SK-N-SH (cell line): ENCODE measurements at places on chromosomes 12 and 14.

GRCh38 chr14:25836636-25837035 is 761.2 kb downstream of the NOVA1 start:
- no peaks in the 10 kb centered on the region for H3K27me3 ChIP-seq
- H3K4me1 ChIP-seq = peaks cover 10% of the 10 kb centered on the region; the same call in 1 of the 2 replicates
- H3K36me3 ChIP-seq = no peaks in the 10 kb centered on the region
- no peak overlapping the region for H3K27ac ChIP-seq
- DNase-seq = no peak

DNA sequence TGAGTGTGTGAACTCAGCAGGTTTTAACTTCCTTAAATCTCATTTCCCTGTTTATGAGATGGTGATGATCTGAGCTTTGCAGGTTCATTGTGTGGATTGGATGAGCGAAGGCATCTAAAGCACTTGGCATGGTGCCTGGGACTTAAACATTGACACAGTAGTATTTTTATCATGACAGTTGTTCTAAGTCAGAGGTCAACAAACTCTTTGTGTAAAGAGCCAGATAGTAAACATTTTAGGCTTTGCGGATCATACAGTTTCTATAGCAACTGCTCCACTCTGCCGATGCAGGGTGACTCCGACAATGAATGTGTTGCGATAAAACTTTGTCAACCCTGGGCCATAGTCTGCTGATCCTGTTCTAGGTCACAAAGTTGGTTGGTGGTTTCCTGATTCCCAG is 25.2 kb downstream of the SLC24A4 start:
- H3K27ac ChIP-seq = no peak overlapping the region
- no peak for DNase-seq
- peaks cover 95% of the 10 kb centered on the region for H3K27me3 ChIP-seq
- H3K4me3 ChIP-seq = no peak overlapping the region
- no peaks in the 10 kb centered on the region for H3K36me3 ChIP-seq

DNA sequence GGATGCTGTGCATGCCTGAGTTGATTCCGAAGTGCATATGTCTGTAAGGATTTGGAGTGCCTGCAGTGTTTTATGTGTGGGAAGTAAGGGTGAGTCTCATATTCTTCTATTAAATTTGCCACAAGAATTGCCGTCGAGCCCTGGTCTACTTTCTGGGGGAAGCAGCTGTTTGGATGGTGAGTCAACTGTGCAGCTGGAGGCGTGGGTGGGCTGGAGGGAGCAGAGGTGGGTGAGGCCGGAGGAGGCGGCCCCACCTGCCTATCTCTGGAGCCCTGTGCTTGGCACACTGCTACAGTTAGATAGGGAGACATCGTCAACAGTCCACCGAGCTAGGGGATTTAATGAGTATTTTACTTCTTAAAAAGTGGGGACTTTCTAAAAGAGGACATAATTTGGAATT is 9.7 kb downstream of the GLRX5 start:
- peaks cover 30% of the 10 kb centered on the region for H3K36me3 ChIP-seq
- H3K27ac ChIP-seq = no peak overlapping the region; the same call in 1 of the 2 replicates
- no peaks in the 10 kb centered on the region for H3K27me3 ChIP-seq
- no peak overlapping the region for H3K4me3 ChIP-seq
- peaks cover 10% of the 10 kb centered on the region; the same call in 1 of the 2 replicates for H3K4me1 ChIP-seq

DNA sequence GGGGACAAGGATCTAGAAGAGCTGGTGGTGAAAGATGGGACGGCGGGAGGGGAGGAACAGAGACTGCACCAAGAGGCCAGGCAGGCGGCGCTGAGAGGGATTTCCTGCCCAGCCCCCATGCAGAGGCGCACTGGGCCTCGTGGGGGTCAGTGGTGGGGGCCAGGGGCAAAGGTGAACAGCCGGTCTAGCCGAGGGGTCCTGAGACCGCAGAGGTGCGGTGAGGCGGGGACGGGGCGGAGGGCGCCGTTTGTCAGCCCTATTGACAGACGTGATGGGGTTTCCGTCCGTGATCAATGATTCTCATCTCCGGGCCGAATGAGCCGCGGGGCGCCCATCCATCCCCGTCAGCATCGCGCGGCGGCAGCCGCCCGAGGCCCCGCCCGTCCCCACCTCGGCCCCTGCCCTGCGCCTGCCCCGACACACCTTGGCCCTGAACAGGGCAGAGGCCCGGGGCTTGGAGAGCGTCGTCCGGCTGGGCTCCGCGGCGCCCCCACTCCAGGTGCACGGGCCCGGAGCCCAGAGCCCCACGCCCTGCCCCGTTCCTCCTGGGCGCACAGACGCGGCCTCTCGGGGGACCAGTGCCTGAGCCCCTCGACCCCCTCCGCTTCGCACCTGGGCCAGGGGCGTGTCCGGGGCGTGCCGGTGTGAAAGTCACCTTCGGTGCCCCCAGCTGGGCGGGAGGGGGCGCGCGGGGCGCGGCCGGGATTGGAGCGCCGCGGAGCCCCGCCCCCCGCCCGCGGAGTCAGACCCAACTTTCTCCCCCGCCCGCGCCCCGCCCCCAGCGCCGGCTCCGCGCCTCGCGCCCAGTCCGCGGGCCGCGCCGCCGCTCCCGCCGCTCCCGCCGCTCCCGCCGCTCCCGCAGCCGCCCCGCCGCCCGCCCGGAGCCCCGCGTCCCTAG is at the start of gene NXPH4:
Gene NXPH4 (plus strand): TSS at position 781 of the 898 bp plus-strand sequence. CDS start 176 bp downstream, outside the sequence.
- H3K36me3 ChIP-seq = peaks cover 12% of the 10 kb centered on the region; the same call in 1 of the 2 replicates
- no peaks in the 10 kb centered on the region for H3K4me1 ChIP-seq
- no peak within 1 kb of the TSS for H3K27ac ChIP-seq

- no peak overlapping the region for H3K4me3 ChIP-seq
- no peaks in the 10 kb centered on the region for H3K27me3 ChIP-seq
- no peak overlapping the region for H3K27ac ChIP-seq
- DNase-seq = no peak
- H3K4me1 ChIP-seq = peaks cover 2% of the 10 kb centered on the region; the same call in 1 of the 2 replicates
- H3K36me3 ChIP-seq = no peaks in the 10 kb centered on the region
These were observed 60.3 kb downstream of the ARF6 start for GRCh38 chr14:49953196-49953595.

DNA sequence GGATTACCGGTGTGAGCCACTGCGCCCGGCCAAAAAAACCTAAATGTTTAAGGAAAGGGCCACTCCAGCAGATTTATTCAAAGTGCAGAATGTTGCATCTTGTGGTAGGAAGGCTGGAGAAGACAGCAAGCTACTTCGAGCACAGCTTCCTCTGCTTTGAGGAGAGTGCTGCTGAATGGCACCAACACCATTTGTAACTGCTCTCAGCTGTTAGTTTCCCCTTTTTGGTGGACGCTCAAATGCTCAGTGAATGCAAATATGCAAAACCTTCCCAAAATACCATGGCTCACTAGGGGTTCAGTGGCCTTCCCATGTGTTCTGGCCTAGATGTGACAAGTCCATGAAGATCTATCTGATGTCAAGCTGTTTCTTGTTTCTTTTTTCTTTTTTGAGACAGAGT is 2.9 kb upstream of the TDRD9 start:
- H3K27ac ChIP-seq = no peak overlapping the region
- H3K27me3 ChIP-seq = no peaks in the 10 kb centered on the region
- H3K36me3 ChIP-seq = no peaks in the 10 kb centered on the region
- DNase-seq = no peak
- H3K4me1 ChIP-seq = peaks cover 2% of the 10 kb centered on the region; the same call in 1 of the 2 replicates

- no peak for DNase-seq
- peaks cover 19% of the 10 kb centered on the region; the same call in 1 of the 2 replicates for H3K4me1 ChIP-seq
- H3K27ac ChIP-seq = no peak overlapping the region
- no peaks in the 10 kb centered on the region for H3K27me3 ChIP-seq
These were observed 105.2 kb upstream of the ATF7IP start for GRCh38 chr12:14260011-14260993.

GRCh38 chr12:92301356-92301755 is 155.7 kb upstream of the BTG1 start:
- no peaks in the 10 kb centered on the region for H3K36me3 ChIP-seq
- no peak for DNase-seq
- H3K4me1 ChIP-seq = peaks cover 8% of the 10 kb centered on the region
- no peak overlapping the region for H3K27ac ChIP-seq
- no peak overlapping the region for H3K4me3 ChIP-seq

DNA sequence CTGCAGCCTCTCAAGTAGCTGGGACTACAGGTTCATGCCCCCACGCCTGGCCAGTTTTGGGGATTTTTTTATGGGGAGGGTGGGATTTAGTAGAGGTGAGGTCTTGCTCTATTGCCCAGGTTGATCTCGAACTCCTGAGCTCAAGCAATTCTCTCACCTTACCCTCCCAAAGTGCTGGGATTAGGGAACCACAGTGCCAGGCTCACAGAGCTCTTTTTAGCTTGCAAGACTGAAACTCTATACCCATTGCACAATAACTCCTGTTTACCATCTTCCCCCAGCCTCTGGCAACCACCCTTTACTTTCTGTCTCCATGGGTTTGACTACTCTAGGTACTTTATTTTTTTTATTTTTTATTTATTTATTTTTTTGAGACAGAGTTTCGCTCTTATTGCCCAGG is 25.7 kb upstream of the CDK17 start:
- H3K27me3 ChIP-seq = no peaks in the 10 kb centered on the region
- no peak for DNase-seq
- no peak overlapping the region for H3K4me3 ChIP-seq
- peaks cover 22% of the 10 kb centered on the region for H3K4me1 ChIP-seq
- no peaks in the 10 kb centered on the region for H3K36me3 ChIP-seq

- H3K4me3 ChIP-seq = no peak overlapping the region
- H3K4me1 ChIP-seq = 0 out of 2 replicates have a peak, but pooled peaks cover 8% of the 10 kb centered on the region
- no peaks in the 10 kb centered on the region for H3K27me3 ChIP-seq
- no peak for DNase-seq
- no peak overlapping the region for H3K27ac ChIP-seq
- no peaks in the 10 kb centered on the region for H3K36me3 ChIP-seq
These were observed 106.2 kb downstream of the CRACR2A start for GRCh38 chr12:3646561-3647241.

- no peaks in the 10 kb centered on the region for H3K4me1 ChIP-seq
- no peak overlapping the region for H3K27ac ChIP-seq
- no peaks in the 10 kb centered on the region for H3K27me3 ChIP-seq
These were observed 31.0 kb downstream of the JAG2 start for GRCh38 chr14:105137481-105138020.

GRCh38 chr12:42977451-42978230 is 388.1 kb upstream of the PRICKLE1 start:
- no peak overlapping the region for H3K4me3 ChIP-seq
- H3K36me3 ChIP-seq = no peaks in the 10 kb centered on the region
- no peak overlapping the region for H3K27ac ChIP-seq
- no peaks in the 10 kb centered on the region for H3K27me3 ChIP-seq
- no peak for DNase-seq

- no peak overlapping the region for H3K4me3 ChIP-seq
- no peaks in the 10 kb centered on the region for H3K4me1 ChIP-seq
- no peaks in the 10 kb centered on the region; the same call in 1 of the 2 replicates for H3K27me3 ChIP-seq
- no peak overlapping the region for H3K27ac ChIP-seq
These were observed 133.1 kb upstream of the ARID2 start for GRCh38 chr12:45596366-45596765.

- H3K27ac ChIP-seq = no peak overlapping the region
- no peak for DNase-seq
- H3K4me1 ChIP-seq = no peaks in the 10 kb centered on the region
- no peaks in the 10 kb centered on the region for H3K36me3 ChIP-seq
- no peak overlapping the region for H3K4me3 ChIP-seq
These were observed 64.8 kb upstream of the OVCH1 start for GRCh38 chr12:29562110-29562804.

DNA sequence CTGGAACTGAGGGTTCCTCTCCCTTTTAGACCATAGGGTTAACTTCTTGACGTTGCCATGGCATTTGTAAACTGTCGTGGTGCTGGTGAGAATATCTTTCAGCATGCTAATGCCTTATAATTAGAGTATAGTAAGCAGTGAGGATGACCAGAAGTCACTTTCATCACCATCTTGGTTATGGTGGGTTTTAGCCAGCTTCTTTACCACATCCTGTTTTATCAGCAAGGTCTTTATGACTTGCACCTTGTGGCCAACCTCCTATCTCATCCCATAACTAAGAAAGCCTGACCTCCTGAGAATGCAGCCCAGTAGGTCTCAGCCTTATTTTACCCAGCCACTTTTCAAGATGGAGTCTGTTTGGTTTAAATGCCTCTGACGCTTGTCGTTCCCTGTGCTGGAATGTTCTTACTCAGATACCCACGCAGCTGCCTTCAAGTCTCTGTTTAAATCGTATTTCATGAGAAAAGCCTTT is 44.2 kb downstream of the BBS10 start:
- no peaks in the 10 kb centered on the region for H3K4me1 ChIP-seq
- no peaks in the 10 kb centered on the region for H3K27me3 ChIP-seq
- DNase-seq = no peak
- peaks cover 25% of the 10 kb centered on the region for H3K36me3 ChIP-seq
- H3K27ac ChIP-seq = no peak overlapping the region

DNA sequence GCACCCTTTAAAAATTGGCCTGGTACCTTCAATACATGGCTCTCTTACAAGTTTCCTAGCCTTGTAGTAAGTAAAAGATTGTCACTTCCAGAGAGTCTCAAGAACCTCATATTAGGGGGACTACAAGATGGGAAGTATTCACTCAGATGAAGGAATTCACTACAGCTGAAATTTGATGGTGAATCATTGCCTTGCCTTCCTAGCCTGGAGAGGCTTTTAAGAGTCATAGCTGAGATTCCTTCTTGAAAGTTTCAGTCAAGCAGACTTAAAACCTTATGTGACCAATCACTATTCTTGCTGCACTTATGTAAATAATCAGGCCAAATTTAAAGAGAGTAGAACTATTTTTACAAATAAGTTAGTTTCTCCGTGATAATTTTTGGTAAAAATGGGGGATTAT is 451.6 kb downstream of the TRHDE start:
- H3K27me3 ChIP-seq = no peaks in the 10 kb centered on the region
- H3K36me3 ChIP-seq = no peaks in the 10 kb centered on the region

DNA sequence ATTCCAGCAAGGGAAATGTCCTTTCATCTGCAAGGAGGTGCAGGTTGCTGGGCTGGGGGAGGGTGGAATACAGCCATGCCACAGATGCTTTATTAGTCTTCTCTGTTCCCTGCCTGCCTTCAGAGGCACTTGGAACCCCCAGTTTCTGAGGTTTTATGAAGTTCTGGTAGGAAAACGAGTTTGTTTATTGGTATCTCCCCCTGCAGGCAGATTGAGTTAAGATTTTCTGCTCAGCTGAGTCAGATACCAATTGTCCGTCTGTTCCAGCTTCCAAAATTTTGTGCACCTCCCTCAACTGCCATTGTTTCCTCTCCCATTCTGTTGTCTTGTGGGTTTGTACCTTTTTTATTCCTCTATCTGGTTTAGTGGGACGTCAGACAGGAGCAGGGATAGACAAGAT is 155.6 kb downstream of the ETV6 start:
- H3K4me1 ChIP-seq = no peaks in the 10 kb centered on the region
- H3K27me3 ChIP-seq = no peaks in the 10 kb centered on the region
- no peak overlapping the region for H3K4me3 ChIP-seq
- DNase-seq = no peak

GRCh38 chr14:85487215-85487614 is 42.7 kb upstream of the FLRT2 start:
- no peak overlapping the region for H3K27ac ChIP-seq
- H3K36me3 ChIP-seq = no peaks in the 10 kb centered on the region
- no peaks in the 10 kb centered on the region for H3K27me3 ChIP-seq
- no peak for DNase-seq
- H3K4me3 ChIP-seq = no peak overlapping the region
- no peaks in the 10 kb centered on the region for H3K4me1 ChIP-seq

DNA sequence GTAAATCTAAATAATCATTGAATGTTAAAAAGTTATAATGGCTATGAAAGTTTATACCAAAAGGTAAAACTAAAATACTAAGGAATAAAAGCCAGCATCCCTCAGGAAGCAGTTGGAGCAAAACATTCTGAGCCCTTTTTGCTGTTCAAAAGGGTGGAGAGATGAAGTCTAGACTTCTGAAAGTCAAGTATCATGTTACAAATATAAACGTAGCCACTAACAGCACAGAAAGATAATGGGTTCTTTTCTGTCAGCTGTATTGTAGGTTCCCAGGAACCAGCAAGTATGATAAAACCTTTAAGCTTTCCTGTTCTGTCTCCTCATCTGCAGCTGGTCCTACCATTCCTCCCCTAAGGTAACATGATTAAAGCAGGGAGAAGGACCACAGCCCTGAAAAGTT is 16.4 kb upstream of the PLD4 start:
- peaks cover 14% of the 10 kb centered on the region; the same call in 1 of the 2 replicates for H3K27me3 ChIP-seq
- H3K4me3 ChIP-seq = no peak overlapping the region
- no peaks in the 10 kb centered on the region for H3K4me1 ChIP-seq
- no peak overlapping the region for H3K27ac ChIP-seq
- DNase-seq = no peak
- H3K36me3 ChIP-seq = no peaks in the 10 kb centered on the region
